ENCODE measurements at places on chromosomes 5 and 9. TPM values are rescaled to one million over a fixed set of nuclear protein-coding genes. Genes with fewer than 3 reads are reported as not detected.

- DNase-seq: no peak
Measured at GRCh38 chr5:147878066-147878759, at the start of gene SCGB3A2. SCGB3A2 (plus strand) TSS chr5:147878711; CDS start chr5:147878804, 93 bp downstream.

The IFNA21 gene
- not detected for total RNA-seq

DNA sequence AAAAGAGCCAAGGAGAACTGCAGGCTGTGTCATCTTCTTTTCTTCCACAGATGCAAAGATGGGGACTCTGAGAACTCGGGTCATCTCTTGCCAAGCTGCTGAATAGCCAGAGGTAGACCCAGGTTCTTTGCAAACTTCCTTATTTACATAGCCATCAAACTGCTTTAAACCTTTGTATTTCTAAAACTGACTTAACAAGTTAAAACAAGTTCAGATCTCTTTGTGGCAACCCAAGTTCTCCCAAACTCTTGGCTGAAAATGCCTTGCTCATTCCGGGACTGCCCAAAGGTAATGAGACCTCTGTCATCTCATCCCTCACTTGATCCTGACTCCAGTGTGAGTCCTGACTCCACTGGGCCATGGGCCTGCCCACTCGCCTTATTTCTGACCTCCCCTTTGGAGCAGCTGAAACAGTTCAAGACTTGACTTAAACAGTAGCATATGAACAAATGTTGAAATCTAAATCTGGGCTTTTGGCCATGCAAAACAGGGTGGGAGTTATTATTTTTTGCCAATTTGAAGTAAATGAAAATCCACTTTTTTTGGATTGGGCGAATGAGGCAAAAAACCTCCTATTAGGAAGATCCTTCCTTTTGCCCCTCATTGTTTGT lies 50.6 kb downstream of the FBXL7 start:
- DNase-seq: no peak

DNA sequence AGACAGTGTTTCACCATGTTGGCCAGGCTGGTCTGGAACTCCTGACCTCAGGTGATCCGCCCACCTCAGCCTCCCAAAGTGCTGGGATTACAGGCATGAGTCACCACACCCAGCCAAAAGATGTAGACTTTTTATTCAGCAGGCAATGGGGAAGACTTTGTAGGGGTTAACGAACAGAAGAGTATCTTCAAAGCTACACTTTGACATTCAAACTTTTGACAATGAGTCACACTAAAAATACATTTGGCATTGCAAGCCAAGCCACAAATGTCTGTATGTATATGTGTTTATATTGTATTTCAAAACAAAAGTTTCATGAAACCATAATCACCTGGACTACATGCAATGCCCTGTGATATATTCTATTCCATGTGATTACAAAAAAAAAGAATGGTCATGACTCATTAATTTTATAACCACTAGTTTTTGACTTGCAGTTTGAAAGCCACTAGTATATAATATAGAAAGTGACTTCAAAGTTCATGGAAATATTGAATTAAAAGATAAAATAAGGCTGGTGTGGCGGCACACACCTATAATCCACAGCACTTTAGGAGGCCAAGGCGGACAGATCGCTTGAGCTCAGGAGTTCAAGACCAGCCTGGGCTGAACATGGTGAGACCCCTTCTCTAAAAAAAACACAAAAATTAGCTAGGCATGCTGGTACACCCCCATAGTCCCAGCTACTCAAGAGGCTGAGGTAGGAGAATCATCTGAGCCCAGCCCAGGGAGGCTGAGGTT lies 8.3 kb downstream of the DIMT1 start:
- DNase-seq: no peak

The ENTREP1 gene
- not detected for total RNA-seq

- peak; percentile 58 for DNase-seq
Measured at GRCh38 chr9:87464110-87464991, 33.3 kb upstream of the DAPK1 start.

DNA sequence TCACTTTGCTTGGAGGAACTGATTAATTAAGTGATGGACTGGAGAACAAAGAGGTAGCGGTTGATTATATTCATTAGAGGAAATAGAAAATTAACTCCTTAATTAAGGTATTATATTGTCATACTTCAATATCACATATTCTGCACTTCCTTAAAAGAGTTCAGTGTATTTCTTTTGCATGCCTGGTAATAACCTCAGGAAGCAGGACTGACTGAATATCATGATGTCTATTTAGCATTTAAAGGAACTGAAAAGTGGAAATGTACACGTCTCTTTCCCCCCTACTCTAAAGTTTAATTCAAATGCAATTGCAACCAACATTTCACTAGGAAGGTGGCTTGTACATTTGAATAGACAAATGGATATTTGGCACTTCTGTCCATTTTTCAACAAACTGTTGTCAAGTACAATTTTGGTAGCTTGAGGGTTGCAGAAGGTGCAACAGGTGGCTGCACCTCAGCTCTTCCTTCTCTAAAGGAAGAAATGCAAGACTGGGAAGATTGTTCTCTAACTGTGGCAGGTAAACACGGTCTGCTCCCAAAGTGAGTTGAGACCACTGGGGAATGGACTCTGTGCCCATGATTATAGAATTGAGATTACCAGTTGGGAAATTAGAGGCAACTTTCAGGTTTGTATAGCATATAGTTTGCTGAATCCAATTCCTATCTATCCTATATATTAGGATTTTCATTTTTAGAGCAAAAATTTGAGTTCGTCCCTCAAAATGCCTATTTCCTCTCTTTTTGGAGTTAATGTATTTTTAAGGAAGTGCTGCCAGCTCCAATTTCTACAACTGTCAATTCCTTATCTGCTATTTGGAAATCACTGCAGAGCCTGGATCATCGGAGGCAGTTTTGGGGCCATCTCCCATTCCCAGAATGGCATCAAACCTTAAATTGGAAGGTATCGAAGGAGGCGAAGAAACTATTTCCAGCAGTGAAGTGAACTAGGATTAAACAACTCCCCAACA lies 98.9 kb upstream of the TAF11L2 start:
- no peak for DNase-seq

DNA sequence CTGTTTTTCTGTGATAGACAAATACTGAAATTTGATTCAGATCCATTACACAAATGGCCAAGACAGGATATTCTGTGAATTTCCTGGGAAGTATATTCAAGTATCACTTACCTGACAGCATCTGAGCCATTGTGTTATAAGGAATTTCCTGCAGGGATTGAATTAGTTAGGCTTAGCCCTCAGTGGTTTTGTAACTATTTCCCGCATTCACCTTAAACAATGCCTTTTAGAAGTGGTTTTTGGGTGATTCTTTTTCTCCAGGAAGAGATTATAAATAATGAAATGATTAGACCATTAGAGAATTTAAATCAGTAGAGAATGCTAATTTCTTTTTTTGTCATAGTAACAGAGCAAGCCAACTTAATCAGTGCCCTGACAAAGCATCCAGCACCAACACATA lies 30.6 kb downstream of the ITGA1 start:
- DNase-seq: no peak

- no peak for DNase-seq
Measured at GRCh38 chr9:74848153-74848525, 39.6 kb downstream of the TRPM6 start.

- DNase-seq: no peak
Measured at GRCh38 chr5:92519811-92520632, 1061.0 kb downstream of the NR2F1-AS1 start.

GRCh38 chr5:170971-171800 lies 20.1 kb upstream of the LRRC14B start:
- DNase-seq: no peak

GRCh38 chr5:59724482-59725391 lies 168.8 kb downstream of the PDE4D start:
- peak; percentile 75 for DNase-seq

The ZFAND5 gene
- total RNA-seq: 121 TPM

The ADCY2 gene
- not detected for total RNA-seq

DNA sequence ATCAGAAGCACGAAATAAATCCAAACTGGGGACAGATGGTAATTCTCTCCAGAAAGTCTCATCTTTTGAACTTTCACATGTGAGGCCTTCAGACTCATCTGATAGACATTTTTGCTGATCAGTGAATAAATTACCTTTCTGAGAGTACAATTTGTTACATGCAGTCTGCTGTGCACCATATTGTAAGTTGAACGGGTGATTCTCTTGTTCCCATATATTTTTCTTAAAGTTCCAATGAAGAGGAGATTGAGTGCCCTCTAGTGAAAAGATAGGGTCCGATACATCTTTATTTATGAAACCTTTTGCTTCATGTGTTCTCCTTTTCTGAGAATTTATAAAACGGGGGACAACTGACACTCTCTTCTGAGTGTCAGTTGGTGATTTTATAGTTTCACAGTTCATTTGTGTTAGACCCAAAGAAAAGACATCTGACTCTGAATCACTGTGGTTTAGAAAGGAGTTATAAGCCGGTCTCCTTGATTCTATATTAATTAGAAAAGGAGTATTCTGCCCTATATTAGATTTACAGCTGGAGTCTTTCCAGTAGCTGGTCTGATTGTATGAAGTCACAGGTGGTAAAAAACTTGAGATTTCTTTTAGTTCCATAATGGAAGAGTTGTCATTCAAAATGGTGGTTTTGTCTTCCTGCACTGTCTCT lies 30.4 kb downstream of the GNG10 start:
- DNase-seq: no peak

GRCh38 chr5:2103940-2104339 lies 221.2 kb upstream of the IRX4 start:
- DNase-seq: no peak

GRCh38 chr9:76756941-76757673 lies 7.1 kb upstream of the PCA3 start:
- no peak for DNase-seq

The CDK9 gene
- 79.1 TPM for total RNA-seq

GRCh38 chr5:111997308-111997707 lies 240.3 kb upstream of the NREP start:
- DNase-seq: no peak

GRCh38 chr5:62305358-62305714 lies 670 bp upstream of the KIF2A start:
- no peak for DNase-seq

DNA sequence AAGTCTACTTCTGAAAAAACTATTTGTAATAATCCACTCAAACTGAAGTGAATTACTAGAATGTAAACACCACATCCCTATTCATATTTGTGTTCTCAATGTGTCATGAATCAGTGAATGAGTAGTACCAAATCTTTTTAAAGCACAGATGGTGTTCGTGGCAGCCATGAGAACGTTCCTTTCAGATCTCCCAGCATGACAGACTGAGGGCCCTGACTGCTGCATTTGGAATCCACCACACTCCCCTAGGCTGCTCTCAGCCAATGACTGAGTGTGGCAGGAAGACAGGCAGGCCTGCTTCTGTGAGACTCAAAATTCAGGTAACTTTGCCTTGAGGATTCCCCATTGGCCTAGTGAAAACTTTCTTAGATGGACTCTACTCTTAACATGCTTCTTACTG lies 10.9 kb upstream of the JMY start:
- DNase-seq: no peak

GRCh38 chr5:92320446-92320845 lies 937.3 kb upstream of the ARRDC3 start:
- no peak for DNase-seq

- peak; percentile 83 for DNase-seq
Measured at GRCh38 chr9:133135146-133135745, 14.2 kb upstream of the RALGDS start.

GRCh38 chr5:177334781-177335700 lies 16.4 kb downstream of the LMAN2 start:
- DNase-seq: no peak

The SLC1A3 gene
- not detected for total RNA-seq

The ANXA1 gene
- total RNA-seq: 43.2 TPM

DNA sequence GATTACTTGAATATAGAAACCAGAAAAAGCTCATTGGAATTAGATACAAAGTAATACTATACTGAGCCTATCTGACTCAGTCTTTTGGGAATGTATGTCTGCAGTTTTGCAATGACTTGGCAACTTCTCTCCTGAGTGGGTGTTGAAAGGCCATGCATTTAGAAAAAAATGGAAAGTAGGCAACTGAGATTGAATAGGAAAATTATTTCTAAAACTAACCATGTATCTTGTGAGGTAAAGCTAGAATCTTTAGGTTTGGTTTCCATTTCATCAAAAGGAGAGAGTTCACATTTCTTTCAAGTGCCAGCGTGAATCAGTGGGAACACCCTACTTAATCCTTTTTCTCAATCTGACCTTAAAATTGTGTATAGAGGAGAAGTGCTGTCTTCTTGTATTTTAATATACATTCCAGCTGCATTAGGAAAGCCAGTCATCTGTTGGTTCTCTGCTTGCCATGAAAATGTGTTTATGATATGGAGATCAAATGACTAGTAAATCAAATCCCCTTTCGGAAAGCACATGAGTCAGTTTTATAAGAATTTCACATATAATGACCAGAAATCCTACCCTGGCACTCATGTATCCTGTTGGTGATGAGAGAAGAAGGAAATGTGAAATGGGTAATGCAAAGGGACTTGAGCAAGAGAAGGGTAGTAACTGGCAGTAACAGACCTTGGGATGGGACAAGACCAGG lies 30.4 kb downstream of the NFX1 start:
- DNase-seq: no peak

The ADAMTS2 gene
- total RNA-seq: not detected

- DNase-seq: no peak
Measured at GRCh38 chr9:100379862-100380261, 27.1 kb upstream of the TEX10 start.

GRCh38 chr5:66207800-66208561 lies 63.9 kb downstream of the SREK1 start:
- no peak for DNase-seq

The ARID3C gene
- total RNA-seq: 0.14 TPM

DNA sequence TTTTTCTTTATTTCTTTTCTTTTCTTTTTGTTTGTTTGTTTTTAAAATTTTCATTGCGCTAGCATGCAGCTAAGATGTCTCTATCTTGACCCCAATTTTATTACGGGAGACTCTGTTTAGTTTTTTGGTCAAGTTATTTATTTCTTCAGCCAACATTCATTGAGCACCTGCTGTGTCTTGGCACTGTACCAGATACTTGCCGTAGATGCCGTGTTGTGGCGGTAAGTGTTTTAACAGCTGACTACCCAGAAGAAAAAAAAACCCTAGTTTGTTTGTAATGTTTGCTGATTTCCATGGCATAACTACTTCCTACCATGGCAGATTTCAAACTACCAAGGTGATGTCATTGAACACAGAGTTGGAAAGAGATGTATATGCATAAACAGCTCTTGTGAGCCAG lies 65.0 kb downstream of the UGCG start:
- DNase-seq: no peak

The IGIP gene
- 2.8 TPM for total RNA-seq

DNA sequence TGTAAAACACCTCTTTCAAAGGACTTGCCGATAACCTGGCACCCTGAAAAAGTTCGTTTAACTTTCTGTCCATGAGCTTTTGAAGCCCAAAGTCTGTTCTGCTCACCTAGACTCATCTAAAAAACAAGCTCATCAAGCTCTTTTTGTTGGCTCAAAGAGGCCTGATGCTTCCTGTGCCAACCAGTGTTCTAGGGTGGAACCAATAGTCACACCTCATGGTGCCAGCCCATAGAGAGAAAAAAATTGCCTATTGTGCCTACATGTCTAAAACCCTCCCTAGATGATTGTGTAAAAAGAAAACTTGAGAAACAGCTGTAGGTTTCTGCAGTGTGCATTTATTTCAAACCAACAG lies 4.7 kb downstream of the SH3RF2 start:
- DNase-seq: no peak

GRCh38 chr9:124222918-124223720 lies 34.6 kb upstream of the NEK6 start:
- no peak for DNase-seq

- DNase-seq: no peak
Measured at GRCh38 chr9:92341578-92341977, 15.8 kb downstream of the CENPP start.
